Activated CD8-positive, alpha-beta memory T cell treated with anti-CD3 and anti-CD28 coated beads for 4 hours (primary cell): ENCODE measurements at places on chromosomes 5 and 9.

- DNase-seq: no peak
Observed at GRCh38 chr9:84123648-84124406, 143.2 kb downstream of the RMI1 start.

- no peak for DNase-seq
Observed at GRCh38 chr9:136858844-136859757, 7.0 kb downstream of the MAMDC4 start.

DNA sequence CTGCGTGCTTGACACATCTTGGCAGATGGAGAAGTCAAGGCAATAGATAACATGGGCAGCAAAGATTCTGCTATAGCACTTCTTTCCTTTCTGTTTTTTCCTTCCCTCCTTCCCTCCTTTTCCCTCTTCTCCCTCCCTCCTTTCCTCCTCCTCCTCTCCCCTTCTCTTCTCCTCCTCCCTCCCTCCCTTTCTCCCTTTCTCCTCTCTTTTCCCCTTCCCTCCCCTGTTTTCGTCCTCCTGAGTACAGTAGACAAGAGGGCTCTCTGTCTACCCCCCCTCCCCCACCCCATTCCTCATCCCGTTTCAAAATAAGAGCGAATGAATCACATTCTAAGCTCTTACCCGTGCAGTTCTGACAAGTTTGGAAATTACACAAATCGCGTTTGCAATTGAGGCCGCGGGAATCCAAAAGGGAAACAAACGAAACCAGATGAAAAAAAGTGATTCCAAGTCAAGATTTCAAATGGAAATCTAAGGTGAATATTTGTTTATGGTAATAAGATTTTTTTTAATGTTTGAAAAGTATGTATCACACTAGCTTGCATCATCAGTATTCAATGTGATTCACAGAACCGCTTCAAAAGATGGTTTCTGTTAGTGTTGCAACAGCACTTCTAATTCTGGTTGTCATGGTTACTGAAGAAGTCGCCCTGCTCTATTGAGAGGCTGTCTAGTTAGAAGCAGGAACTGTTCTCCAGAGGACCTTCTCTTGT, 1.3 kb downstream of the NIM1K start:
- DNase-seq: no peak

- no peak for DNase-seq
Observed at GRCh38 chr9:83538172-83538889, at the start of gene FRMD3. Gene FRMD3 (minus strand): TSS chr9:83538401. CDS start chr9:83538231, 170 bp downstream.

DNA sequence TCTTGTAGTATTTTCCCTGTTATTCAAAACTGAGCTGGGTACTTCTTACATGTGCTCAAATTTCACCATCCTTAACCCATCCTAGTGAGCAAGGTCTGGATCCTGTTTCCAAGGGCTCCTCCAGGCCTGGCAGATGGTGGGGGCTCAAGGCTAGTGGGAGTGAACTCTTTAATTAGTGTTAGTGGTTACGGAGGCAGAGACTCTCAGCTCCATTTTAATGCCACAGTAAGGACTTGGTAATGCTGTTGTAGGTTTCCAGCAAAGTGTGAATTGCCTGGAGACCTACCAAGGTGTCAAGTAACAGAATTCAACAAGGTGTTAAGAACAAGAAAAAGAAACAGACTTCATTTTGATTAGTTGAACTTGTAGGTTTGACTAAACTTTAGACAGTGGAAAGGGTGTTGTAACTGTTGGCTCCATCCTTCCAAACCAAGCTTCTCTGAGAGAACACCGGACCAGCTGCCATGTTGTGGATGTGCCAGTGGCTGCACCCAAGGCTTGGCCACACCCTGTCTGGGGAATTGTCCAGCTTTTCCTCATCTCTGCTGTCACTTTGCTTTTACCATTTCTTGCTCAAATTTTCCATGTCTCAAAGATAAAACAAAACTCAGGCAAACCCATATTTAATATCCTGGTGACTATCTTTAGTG, 98.7 kb downstream of the ADCY2 start:
- DNase-seq: no peak

DNA sequence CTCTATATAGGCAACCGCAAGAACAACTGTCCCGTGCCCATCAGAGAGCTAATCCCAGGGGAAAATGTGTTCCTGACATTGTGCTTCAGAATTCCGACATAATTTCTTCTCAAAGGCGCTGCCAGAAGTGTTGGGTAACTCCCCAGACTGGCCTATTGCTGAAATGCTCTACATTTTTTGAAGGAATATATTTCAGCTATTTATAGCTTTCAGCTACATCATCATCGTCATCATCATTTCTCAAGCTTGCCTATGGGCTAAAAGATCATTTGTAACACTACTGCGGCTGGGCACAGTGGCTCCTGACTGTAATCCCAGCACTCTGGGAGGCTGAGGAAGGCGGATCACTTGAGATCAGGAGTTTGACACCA, 49.7 kb downstream of the MYO10 start:
- no peak for DNase-seq

DNA sequence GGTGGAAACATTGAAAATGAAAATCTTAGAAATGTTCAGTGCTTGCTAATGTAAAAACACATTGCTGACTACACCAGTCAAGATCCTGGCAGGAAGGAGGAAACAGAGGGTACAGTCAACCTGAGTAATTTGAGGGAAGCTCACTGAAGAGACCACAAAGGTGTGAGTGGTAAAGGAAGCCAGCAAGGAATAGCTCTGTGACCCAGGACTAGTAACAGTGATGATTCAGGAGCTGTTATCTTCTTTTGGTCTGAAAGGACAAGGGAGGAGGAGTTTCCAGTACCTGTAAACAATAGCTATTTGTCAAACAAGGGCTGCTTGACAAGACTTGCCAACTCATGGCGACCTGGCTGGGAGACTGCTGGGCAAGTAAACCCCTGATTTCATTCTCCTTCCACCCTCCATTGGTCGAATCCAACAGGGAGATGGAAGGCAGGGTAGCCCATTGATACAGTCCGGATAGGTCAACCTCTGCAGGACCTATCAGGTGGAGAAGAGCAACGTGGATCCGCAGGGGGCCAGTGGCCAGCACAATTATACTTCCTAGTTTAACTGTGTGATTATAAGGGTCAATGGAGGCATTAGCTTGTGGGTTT, 68.1 kb downstream of the MAMDC2 start:
- no peak for DNase-seq

DNA sequence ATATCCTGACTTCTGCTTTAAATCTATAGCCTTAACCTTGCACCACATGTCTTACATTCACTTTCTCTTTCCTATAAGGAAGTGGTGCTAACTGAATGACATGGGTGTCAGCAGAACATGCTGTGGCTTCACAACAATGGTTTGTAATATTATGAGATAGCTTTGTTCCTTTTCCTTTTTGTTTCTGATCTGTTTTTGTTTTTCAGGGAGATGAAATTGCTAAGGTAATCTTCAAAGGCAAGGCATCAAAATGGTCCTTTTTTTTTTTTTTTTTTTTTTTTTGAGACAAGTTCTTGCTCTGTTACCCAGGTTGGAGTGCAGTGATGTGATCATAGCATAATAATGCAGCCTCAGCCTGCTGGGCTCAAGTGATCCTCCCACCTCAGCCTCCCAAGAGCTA, 53.6 kb upstream of the RANBP6 start:
- no peak for DNase-seq

DNA sequence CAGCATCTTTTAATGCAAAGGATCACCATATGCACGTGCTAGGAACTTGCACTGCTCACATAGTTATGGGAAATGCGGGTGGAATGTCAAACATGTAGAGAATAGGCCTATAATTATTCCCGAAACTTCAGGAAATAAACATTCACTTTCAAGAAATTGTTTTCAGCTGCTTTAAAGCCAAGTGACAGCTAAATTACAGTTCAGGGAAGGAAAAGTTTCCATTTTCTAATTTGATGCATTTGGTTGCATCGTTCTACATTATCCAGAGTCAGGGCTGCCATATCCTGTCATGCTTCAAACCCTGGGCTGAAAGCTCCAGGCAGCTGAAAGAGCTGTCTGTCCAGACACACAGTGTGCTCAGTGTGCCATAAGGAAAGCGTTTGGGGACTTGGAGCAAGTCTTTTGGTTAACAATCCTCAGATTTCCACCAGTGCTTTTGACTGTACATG, 518.1 kb downstream of the CSNK1G3 start:
- no peak for DNase-seq

DNA sequence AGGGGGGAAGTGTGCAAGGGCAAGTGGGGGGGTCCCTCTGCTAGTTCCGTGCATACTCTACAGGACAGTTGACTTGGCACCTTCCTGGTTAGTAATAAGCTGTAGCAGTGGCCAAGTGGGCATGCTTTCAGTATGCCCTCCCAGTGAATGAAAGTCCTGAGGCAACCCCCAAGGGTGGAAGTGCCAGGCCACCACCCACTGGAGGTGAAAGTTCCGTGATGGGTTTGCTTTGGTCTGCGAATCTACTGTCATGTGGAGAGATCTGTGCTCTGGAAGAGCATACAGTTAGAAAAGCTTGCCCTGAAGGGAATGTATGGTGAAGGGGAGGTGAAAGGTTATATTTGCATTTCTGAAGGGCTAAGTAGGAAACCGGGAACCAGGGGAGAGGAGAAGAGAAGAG, 10.3 kb downstream of the FXN start:
- DNase-seq: no peak

DNA sequence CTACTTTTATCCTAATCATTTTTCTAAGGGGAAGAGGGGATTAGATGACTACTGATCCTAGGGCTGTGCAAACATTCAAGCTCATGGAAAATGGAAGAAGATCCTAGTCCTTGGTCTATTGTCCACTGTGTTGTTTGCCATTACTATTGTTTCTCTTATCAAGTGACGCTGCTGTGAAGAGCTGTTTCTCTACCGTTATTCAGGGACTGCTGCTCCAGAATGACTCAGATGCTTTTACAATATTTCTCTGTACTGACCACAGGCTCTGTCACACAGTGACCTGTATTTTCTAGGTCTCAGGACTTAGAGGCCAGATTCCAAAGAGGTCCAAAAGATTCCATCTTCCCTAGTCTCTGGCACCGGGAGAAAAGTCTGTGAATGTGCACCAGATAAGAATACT, 159.5 kb upstream of the CHD1 start:
- no peak for DNase-seq

- DNase-seq: no peak
Observed at GRCh38 chr9:127860260-127860659, 5.8 kb upstream of the ENG start.

DNA sequence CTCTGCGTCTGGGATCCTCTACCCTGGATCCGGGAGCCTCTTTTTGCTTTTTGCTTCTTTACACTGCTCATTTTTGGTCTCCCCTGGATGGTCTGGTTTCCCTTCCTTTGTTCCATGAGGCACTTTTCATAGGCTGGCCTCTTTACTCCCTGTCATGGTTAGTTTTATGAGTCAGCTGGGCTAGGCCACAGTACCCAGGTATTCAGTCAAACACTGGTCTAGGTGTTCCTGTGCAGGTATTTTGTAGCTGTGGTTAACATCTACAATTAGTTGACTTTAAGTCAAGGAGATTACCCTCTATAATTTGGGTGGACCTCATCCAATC, 17.5 kb downstream of the ANKRD33B start:
- no peak for DNase-seq

DNA sequence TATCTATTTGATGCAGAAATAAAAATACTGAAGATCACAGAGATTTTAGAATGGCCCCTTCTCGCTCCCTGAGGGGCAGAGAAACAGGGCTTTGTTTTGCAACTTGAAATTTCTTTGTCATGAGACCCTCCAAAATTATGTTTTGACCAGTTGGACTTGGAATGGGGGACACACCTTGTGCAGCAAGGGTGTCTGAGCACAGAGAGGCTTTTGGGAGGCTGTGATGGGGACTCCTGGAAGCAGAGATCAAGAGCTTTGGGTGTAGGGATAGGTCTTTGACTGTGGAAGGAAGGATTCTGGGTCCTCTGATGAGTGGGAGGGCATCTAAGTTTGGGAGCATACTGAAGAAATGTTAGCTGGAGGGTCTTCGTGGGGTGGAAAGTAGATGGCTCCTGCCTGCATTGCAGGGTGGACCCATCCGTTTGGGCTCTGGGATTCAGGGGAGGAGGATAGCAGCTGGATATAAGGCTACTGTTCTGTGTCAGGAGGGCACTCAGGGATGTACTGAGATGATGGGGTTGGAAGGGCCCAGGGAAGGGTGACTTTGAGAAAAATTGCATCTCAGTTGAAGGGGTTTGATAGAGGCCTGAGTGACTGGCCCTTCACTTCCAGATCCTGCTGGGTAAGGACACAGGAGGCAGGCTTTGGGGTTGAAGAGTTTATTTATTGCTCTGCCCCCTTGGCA, 1.8 kb upstream of the MYORG start:
- no peak for DNase-seq

- DNase-seq: no peak
Observed at GRCh38 chr9:73640971-73641370, 489.3 kb downstream of the ANXA1 start.

DNA sequence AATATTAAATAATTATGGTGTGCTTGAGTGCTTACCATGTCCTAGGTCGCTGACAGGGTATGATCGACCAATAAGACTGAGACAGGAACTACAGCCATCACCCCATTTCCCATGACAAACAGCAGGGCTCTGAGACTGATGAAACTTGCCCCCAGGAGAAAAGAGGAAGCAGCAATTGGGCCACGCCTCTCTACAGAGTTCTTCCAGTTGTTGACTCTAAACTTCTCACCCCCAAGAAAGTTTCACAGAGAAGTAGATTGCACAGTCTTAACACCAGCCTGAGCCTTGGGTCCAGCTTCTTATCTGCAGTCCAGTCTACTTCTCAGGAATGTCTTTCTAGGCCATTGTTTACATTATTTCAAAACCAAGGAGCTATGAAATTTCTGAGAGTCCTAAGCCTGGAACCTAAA, 182.2 kb upstream of the ANKRD55 start:
- DNase-seq: no peak

DNA sequence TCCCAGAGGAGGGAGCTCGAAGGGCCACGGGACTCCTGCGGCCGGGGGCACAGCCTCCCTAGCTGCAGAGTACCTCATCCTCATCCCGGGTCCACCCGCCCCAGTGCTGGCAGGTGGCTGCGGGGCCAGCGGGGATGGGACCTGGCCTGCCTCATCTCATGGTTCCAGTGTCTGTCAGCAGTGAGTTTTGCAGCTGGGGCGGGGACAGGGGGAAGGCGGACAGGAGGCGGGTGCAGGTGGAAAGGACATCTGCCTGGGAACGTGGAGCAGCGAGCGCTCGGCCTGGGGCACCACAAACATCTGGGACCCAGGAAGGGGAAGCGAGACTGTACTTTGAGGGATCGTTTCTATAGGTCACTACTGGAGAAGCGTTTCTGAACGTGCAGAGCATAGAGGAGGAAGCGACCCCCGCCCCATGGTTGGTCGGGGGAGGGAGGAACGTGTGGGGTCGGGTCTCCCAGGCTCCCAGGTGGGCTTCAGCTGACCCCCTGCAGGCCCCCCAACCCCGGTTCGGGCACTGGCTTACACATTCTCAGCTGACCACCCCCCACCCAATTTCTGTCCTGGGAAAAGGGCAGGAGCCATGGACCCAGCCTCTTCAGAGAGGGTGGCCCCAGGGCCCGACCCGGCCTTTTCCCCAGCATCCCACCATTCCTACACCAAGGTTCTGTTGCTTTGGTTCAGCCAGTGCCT, 56.5 kb upstream of the NOTCH1 start:
- no peak for DNase-seq

GRCh38 chr5:90916947-90917800, 358.6 kb downstream of the ADGRV1 start:
- DNase-seq: no peak
